ENCODE measurements at places on chromosomes 5 and 9. TPM values are rescaled to one million over a fixed set of nuclear protein-coding genes. Genes with fewer than 3 reads are reported as not detected.

The VAV2 gene
- polyA plus RNA-seq, result 44.1 TPM

The AQP7 gene
- 2.8 TPM for polyA plus RNA-seq

The WDR38 gene
- 1.5 TPM for polyA plus RNA-seq

The ANKRD18B gene
- 0.24 TPM for polyA plus RNA-seq

The ELOVL7 gene
- polyA plus RNA-seq, result 4.8 TPM

The PAM gene
- 158 TPM for polyA plus RNA-seq

The PRR16 gene
- 11.6 TPM for polyA plus RNA-seq

The PCDHGC4 gene
- polyA plus RNA-seq, result 1.8 TPM

The RASEF gene
- 9.2 TPM for polyA plus RNA-seq

The LOX gene
- polyA plus RNA-seq, result 35.5 TPM

The IL33 gene
- polyA plus RNA-seq, result 142 TPM

The NELFB gene
- polyA plus RNA-seq, result 55.3 TPM

The GPR151 gene
- polyA plus RNA-seq, result not detected

The DNAJC21 gene
- polyA plus RNA-seq, result 54.1 TPM

The C9orf153 gene
- 0.37 TPM for polyA plus RNA-seq

The SHOC1 gene
- polyA plus RNA-seq, result 0.27 TPM

The STK32A gene
- polyA plus RNA-seq, result 2.3 TPM

The NKD2 gene
- 6.6 TPM for polyA plus RNA-seq

The CCL19 gene
- polyA plus RNA-seq, result 0.28 TPM

The C5orf52 gene
- polyA plus RNA-seq, result not detected

The CSF2 gene
- polyA plus RNA-seq, result not detected

The APBA1 gene
- 13.6 TPM for polyA plus RNA-seq

The TSLP gene
- 2.0 TPM for polyA plus RNA-seq

The INSL6 gene
- polyA plus RNA-seq, result 0.53 TPM

The THBS4 gene
- polyA plus RNA-seq, result 6.3 TPM

The GGTA1 gene
- polyA plus RNA-seq, result 8.1 TPM

The NUTM2F gene
- polyA plus RNA-seq, result 0.10 TPM

The LHX3 gene
- not detected for polyA plus RNA-seq

The MEF2C gene
- polyA plus RNA-seq, result 93.2 TPM

The IL13 gene
- polyA plus RNA-seq, result not detected
